ENCODE measurements at places on chromosomes 6 and 20. TPM values are rescaled to one million over a fixed set of nuclear protein-coding genes. Genes with fewer than 3 reads are reported as not detected.
A peak's percentile ranks its signal among the peaks of the same experiment; 100 is the strongest.

GHRH gene
- not detected for total RNA-seq

LAMA5 gene
- 32.5 TPM for total RNA-seq

OPN5 gene
- not detected for total RNA-seq

SLC22A3 gene
- 2.5 TPM for total RNA-seq

FGD2 gene
- total RNA-seq = 3.6 TPM

- peaks cover 4% of the 10 kb centered on the region for H3K27me3 ChIP-seq
- peak overlapping the region; percentile 13 for H3K4me3 ChIP-seq
- H3K27ac ChIP-seq = no peak overlapping the region
- peak; percentile 73 for DNase-seq
- H3K4me1 ChIP-seq = no peaks in the 10 kb centered on the region
- no peaks in the 10 kb centered on the region for H3K36me3 ChIP-seq
Observed at GRCh38 chr20:3168079-3168828, 5.1 kb downstream of the LZTS3 start.

GRCh38 chr6:133130863-133131262 is 110.3 kb upstream of the EYA4 start:
- H3K4me3 ChIP-seq = no peak overlapping the region
- H3K27me3 ChIP-seq = no peaks in the 10 kb centered on the region
- H3K36me3 ChIP-seq = no peaks in the 10 kb centered on the region
- no peak overlapping the region for H3K27ac ChIP-seq

DNA sequence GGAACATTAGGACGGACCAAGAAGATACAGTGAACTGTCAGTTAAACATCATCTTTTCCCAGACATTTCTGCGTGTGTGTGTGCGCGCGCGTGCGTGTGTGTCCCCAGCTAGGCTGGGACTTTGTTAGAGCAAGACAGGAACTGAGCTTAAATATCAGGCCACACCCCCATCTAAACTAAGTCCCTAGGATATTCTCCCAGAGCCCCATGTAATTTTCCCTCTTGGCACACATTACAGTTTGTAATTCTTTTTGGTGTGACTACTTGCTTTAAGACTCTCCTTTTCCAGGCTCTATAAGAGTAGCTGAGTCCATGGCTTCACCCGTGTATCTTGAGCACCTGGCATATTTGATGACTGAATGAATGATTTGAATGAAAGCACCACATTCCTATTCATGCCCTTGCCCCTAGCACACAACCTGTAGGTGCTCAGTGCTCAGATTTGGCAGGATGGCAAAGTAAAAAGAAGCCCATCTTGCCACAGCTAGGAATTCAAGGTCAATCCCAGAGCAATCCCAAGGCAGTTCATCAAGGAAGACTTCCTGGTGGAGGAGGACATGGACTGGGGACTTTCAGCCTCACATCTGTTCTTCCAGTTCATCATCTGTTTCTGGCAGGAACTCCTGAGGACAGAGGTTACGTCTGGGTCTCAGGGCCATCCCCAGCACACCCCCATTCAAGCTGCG is 69.2 kb downstream of the MRPL14 start:
- no peak overlapping the region for H3K4me3 ChIP-seq
- H3K27me3 ChIP-seq = no peaks in the 10 kb centered on the region
- H3K4me1 ChIP-seq = no peaks in the 10 kb centered on the region
- no peaks in the 10 kb centered on the region for H3K36me3 ChIP-seq

- H3K4me3 ChIP-seq = no peak overlapping the region
- peaks cover 4% of the 10 kb centered on the region for H3K4me1 ChIP-seq
- H3K36me3 ChIP-seq = no peaks in the 10 kb centered on the region
- no peak for DNase-seq
- no peaks in the 10 kb centered on the region for H3K27me3 ChIP-seq
- H3K27ac ChIP-seq = no peak overlapping the region
Observed at GRCh38 chr20:62352402-62353288, 14.5 kb downstream of the LAMA5 start.

GRCh38 chr6:1130709-1131108 is 181.2 kb upstream of the FOXQ1 start:
- no peaks in the 10 kb centered on the region for H3K4me1 ChIP-seq
- H3K36me3 ChIP-seq = no peaks in the 10 kb centered on the region
- H3K27ac ChIP-seq = no peak overlapping the region
- H3K4me3 ChIP-seq = no peak overlapping the region

DNA sequence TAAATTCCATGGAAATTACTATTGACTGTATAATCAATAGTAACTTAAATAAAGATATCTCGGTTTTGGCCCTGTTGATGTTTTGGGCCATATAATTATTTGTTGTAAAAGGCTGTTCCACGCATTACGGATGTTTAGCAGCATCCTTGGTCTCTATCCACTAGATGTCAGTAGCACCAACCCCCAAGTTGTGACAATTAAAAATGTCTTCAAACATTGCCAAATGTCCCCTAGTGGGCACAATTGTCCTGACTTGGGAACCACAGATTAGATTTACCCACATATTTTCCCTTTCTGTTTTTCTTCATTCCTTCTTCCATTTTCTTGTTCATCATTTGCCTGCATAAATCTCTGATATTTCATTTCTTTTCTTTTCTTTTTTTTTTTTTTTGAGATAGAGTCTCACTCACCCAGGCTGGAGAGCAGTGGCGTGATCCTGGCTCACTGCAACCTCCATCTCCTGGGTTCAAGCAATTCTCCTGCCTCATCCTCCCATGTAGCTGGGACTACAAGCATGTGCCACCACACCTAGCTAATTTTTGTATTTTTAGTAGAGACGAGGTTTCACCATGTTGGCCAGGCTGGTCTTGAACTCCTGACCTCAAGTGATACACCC is 13.6 kb upstream of the WFDC8 start:
- no peaks in the 10 kb centered on the region for H3K27me3 ChIP-seq
- H3K4me1 ChIP-seq = no peaks in the 10 kb centered on the region
- H3K4me3 ChIP-seq = no peak overlapping the region
- no peaks in the 10 kb centered on the region for H3K36me3 ChIP-seq
- no peak overlapping the region for H3K27ac ChIP-seq

GRCh38 chr6:20826378-20826777 is 292.1 kb downstream of the CDKAL1 start:
- no peak overlapping the region for H3K4me3 ChIP-seq
- H3K4me1 ChIP-seq = no peaks in the 10 kb centered on the region
- no peaks in the 10 kb centered on the region for H3K27me3 ChIP-seq
- no peaks in the 10 kb centered on the region for H3K36me3 ChIP-seq
- DNase-seq = no peak
- no peak overlapping the region for H3K27ac ChIP-seq

DNA sequence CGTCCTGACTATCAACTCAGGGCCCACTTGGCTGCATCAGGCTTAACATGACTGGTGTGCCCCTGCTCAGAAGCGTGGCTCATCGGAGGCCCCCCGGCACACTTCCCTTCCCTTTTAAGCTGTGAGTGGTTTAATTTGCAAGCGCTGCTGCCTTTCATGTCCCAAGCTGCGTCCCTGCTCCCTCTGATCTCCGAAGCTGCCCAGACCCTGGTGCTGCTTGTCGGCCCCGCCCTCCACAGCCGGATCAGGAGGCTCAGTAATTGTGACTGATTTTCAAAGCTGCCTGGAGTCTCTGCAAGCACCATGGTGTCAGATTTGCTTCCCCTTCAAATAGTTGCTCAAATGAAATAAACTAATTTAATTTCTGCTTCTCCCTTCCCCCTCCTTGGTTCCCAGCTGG is 71.1 kb downstream of the CDH22 start:
- no peaks in the 10 kb centered on the region for H3K4me1 ChIP-seq
- H3K36me3 ChIP-seq = no peaks in the 10 kb centered on the region
- no peak overlapping the region for H3K27ac ChIP-seq
- H3K27me3 ChIP-seq = peaks cover 6% of the 10 kb centered on the region
- H3K4me3 ChIP-seq = no peak overlapping the region
- no peak for DNase-seq

GRCh38 chr20:44171775-44172571 is 15.0 kb downstream of the JPH2 start:
- no peak for DNase-seq
- H3K27ac ChIP-seq = no peak overlapping the region
- H3K27me3 ChIP-seq = no peaks in the 10 kb centered on the region
- H3K4me3 ChIP-seq = no peak overlapping the region

DNA sequence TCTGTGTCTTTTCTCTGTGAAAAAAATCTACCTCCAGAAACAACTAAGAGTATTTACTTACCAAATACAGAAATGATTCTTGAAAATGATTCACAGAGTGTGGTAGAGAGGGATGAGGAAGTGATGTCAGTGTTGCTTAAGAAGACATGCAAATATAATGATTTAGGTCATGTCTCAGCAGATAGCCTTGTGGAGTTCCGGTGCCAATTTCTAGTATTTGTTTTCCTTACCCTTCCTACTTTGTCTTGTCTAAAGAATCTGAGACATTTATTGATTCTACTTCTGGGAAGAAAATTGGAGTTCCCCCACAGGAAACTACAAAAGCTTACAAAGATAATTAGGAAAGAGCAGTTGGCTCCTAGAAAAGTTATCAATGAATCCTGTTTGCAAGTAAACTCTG is 68.8 kb downstream of the GJA1 start:
- no peak overlapping the region for H3K4me3 ChIP-seq
- no peaks in the 10 kb centered on the region for H3K36me3 ChIP-seq
- H3K27ac ChIP-seq = no peak overlapping the region
- no peaks in the 10 kb centered on the region for H3K27me3 ChIP-seq

DNA sequence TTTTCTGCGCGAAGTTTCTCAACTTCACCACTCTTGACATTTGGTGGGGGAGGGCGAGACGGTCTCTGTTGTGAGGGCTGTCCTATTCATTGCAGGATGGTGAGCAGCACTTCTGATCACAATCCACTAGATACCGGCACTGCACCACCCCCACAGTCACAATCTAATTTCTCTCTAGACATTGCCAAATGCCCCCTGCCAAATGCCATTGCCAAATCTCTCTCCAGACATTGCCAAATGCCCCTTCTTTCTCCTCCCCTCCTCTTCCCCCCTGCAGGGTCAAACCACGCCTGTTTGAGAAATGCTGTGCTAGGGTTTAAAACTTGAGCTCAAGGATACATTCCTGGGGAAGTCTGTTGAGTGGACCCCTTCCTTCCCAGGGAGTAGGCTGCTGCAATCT is 603.5 kb upstream of the CDH4 start:
- no peaks in the 10 kb centered on the region for H3K4me1 ChIP-seq
- H3K36me3 ChIP-seq = no peaks in the 10 kb centered on the region
- no peak for DNase-seq
- no peak overlapping the region for H3K27ac ChIP-seq

- peaks cover 96% of the 10 kb centered on the region for H3K27me3 ChIP-seq
- peaks cover 12% of the 10 kb centered on the region for H3K4me1 ChIP-seq
- H3K4me3 ChIP-seq = peak overlapping the region; percentile 47
- H3K27ac ChIP-seq = no peak overlapping the region
- peak; percentile 41 for DNase-seq
Observed at GRCh38 chr6:99613409-99613704, 6.7 kb downstream of the PRDM13 start.

- no peaks in the 10 kb centered on the region for H3K27me3 ChIP-seq
- no peaks in the 10 kb centered on the region for H3K36me3 ChIP-seq
- H3K27ac ChIP-seq = no peak overlapping the region
- H3K4me1 ChIP-seq = no peaks in the 10 kb centered on the region
- no peak for DNase-seq
- H3K4me3 ChIP-seq = no peak overlapping the region
Observed at GRCh38 chr20:23407781-23408464, 13.4 kb downstream of the NAPB start.

DNA sequence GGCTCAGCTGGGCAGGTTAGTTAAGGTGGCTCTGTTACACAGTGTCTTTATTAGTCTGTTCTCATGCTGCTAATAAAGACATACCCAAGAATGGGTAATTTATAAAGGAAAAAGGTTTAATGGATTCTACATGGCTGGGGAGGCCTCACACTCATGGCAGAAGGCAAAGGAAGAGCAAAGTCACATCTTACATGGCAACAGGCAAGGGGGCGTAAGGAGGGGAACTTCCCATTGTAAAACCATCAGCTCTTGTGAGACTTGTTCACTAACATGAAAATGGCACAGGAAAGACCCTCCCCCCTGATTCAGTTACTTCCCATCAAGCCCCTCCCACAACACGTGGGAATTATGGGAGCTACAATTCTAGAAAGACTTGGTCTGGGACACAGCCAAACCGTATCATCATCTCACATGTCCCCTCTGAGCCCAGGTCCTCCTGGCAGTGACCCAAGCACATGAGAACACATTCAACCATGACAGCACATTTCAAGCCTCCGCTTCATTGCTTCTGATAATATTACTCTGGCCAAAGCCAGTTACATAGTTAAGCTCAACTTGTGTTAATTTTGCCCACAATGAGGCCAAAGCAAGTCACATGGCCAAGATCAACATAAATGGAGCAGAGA is 383.9 kb downstream of the PLCB1 start:
- no peaks in the 10 kb centered on the region for H3K4me1 ChIP-seq
- no peaks in the 10 kb centered on the region for H3K36me3 ChIP-seq
- H3K27me3 ChIP-seq = no peaks in the 10 kb centered on the region
- no peak overlapping the region for H3K4me3 ChIP-seq
- DNase-seq = no peak
